ENCODE measurements at places on chromosomes 13 and 19. TPM values are rescaled to one million over a fixed set of nuclear protein-coding genes. Genes with fewer than 3 reads are reported as not detected.

GRCh38 chr19:5149932-5150901 lies 181.3 kb downstream of the KDM4B start:
- no peak for DNase-seq

GRCh38 chr13:51137250-51137649 lies 26.2 kb upstream of the C13orf42 start:
- no peak for DNase-seq

Gene LILRA6
- total RNA-seq: 11.4 TPM

- DNase-seq: no peak
Measured at GRCh38 chr19:46201454-46202310, 27.9 kb upstream of the IGFL1 start.
